ENCODE measurements at places on chromosomes 4 and X.

GRCh38 chr4:122583906-122584305 is 37.0 kb downstream of the IL21 start:
- no peak for DNase-seq

DNA sequence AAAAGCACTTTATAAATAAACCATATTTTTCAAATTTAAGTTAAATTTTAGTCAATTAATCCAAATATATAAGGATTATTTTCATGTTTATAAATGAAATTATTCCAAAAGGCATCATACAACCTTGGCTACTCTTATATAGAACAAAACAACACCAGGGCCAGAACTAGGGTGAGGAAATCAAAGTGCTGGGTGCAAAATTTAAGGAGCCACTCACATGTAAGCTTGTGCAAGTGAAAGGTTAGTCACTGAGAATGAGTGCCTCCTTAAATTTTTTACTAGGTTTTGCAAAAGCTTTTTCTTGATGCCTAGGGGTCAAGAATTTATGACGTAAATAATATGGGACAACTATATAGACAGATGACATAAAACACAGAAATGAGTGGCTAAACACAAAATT is 83.4 kb upstream of the COX18 start:
- no peak for DNase-seq

- no peak for DNase-seq
Observed at GRCh38 chr4:23775694-23776093, 114.2 kb downstream of the PPARGC1A start.

DNA sequence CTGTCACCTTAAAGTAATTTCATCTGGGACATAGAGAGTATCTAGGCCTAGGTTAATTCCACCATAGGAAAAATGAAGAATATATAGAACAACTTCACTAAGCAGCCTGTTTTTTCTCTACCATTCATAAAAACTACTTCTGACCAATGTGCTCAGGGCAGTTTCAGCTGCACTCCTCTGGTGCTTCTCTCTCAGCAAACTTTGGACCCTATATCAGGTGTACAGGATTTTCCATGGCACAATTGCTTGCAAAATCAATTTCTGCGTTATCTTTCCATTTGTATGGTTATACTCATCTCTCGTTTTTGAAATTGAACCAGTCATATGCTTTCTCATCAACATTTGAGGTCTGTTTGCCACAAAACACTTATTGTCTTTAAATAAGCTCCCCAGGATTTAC is 52.1 kb upstream of the FMR1 start:
- no peak for DNase-seq

GRCh38 chrX:154046031-154046781 is 26.5 kb upstream of the IRAK1 start:
- no peak for DNase-seq

GRCh38 chr4:24935856-24936255 is 23.0 kb upstream of the CCDC149 start:
- DNase-seq, result no peak

DNA sequence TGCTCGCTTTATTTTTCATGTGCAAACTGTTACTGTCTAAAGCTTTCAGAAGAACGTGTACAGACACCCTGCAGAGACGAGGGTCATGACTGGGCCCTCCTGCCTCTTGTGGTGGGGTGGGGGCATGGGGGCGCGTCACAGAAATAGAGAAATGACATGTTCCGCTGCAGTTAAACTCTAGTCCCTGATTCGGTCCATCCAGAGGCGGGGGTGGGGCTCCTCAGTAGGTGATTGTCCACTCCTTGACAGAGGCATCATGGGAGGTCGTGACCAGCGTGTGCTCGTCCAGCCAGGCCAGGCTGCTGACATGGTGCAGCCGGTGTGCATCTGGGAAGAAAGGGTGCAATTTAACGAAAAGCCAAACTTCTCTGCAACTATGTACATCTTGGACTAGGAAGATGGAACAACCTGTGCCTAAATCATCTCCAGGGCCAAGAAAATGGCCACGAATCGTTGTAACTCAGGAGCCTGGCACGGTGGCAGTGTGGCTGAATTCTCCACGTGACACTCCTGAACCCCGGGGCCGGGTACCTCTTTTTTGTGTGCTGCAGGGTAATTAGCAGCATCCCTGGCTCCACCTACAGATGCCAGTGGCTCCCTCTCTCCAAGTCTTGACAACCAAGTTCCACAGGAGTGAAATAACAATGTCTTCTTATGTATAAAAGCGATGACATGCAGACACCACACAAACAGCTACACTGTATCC is 41.3 kb downstream of the WDR1 start:
- no peak for DNase-seq

- DNase-seq, result no peak
Observed at GRCh38 chr4:879729-880077, 52.4 kb downstream of the GAK start.

- DNase-seq, result no peak
Observed at GRCh38 chr4:56748271-56748670, 67.2 kb upstream of the HOPX start.

GRCh38 chr4:149719806-149720205 is 95.8 kb downstream of the IQCM start:
- DNase-seq, result no peak

- no peak for DNase-seq
Observed at GRCh38 chr4:173991316-173991715, 292.2 kb downstream of the FBXO8 start.

GRCh38 chr4:141640696-141641095 is 4.3 kb downstream of the IL15 start:
- no peak for DNase-seq

DNA sequence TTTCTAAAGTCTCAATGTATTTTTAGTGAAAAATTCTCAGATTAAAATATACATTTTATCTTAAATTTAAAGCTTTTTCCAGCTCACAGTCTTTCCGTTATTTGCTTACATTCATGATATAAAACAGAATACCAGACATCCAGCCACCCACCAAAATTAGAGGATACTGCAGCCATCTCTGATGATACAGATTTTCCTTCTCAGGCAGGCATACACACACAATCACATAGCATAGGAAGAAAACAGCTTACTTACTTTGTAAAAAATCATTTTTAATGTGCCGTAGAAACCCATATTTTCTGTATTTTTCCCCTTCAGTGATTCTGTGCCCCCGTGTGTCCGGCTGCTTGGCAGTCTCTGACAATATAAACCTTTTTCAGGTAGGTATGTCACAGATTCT is 183.7 kb downstream of the FBXW7 start:
- DNase-seq, result no peak

DNA sequence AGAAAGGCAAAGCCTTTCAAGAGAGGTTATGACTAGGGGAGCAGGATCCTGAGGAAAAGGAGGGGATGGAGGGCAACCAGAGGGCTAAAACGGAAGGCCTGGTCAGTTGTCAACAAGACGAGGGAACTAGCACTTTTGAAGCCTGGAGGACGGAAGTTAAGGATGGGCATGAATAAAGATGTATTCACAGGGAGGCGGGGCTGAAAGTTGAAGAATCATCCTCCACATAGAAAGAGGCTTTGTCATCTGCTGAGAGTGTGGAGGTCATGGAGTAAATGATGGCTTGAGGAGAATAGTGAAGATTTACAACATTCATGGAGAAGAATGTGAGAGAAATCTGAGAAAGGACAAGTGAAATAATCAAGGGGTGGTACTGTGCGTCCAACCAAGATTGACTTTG is 137.5 kb downstream of the MAGEB17 start:
- no peak for DNase-seq

DNA sequence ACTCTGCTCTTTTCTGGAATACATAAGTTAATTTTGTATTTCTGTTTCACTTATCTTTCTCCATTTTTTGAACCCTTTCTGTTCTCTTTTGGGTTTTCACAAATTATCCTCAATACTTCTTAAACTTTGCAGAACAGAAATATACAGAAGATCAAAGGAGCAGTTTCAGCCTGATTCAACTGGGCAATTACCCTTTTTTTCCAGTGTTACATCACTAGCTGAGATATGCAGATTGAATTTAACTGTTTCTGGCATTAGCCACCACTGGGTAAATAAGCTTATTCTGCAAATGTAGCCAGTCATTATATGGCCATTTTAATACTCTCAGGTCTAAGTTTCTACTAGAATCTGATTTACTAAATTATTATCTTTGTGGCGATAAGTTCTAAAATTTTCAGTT is 66.9 kb upstream of the GRID2 start:
- no peak for DNase-seq

- no peak for DNase-seq
Observed at GRCh38 chr4:43047058-43047457, 154.5 kb downstream of the GRXCR1 start.
